Stimulated activated CD4-positive, alpha-beta T cell treated with anti-CD3 and anti-CD28 coated beads, Interleukin-15, amount 100 ng/mL, for 1 hour (primary cell): ENCODE measurements at places on chromosomes 12 and 14.

- no peak for DNase-seq
Measured at GRCh38 chr12:67525617-67525884, 123.0 kb upstream of the DYRK2 start.

GRCh38 chr12:53756300-53757100 lies 4.7 kb upstream of the CISTR start:
- no peak for DNase-seq

DNA sequence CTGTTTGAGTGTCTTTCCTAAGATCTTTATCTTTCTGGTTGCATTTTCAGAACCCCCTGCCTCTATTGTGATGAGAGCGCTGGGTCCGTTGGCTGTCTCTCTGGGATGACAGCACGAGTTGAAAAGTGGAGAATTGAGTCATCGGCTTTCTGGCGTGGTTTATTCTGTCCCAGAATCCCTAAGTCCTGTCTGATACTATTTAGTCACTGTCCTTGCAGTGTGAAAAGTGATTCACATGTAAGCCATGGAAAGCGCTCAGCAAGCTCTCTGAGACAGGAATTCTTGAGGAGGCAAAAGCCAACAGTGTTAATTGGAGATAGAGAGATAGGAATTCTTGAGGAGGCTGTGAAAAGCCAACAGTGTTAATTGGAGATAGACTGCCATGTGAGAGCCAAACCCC lies 121.7 kb downstream of the CHST11 start:
- DNase-seq = no peak

- DNase-seq = no peak
Measured at GRCh38 chr12:57842342-57843294, 3.9 kb downstream of the CTDSP2 start.

GRCh38 chr14:104919993-104920315 lies 4.7 kb upstream of the PLD4 start:
- DNase-seq = no peak

- no peak for DNase-seq
Measured at GRCh38 chr14:69360438-69361108, 37.5 kb downstream of the ERH start.

DNA sequence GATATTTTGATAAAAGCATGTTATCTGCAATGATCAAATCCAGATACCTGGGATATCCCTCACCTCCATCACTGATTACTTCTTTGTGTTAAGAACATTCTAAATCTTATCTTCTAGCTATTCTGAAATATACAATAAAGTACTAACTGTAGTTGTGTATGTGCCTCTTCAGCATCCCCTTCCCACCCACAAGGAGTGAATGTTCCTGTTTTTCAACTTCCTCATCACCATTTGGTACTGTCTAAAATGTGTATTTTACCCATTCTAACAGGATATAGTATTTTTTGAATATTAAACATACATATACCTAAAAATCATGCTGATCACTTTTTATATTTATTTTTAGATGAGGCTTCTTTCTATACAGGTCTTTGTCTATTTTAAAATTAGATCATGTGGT lies 1252.6 kb downstream of the TMEM121 start:
- no peak for DNase-seq

DNA sequence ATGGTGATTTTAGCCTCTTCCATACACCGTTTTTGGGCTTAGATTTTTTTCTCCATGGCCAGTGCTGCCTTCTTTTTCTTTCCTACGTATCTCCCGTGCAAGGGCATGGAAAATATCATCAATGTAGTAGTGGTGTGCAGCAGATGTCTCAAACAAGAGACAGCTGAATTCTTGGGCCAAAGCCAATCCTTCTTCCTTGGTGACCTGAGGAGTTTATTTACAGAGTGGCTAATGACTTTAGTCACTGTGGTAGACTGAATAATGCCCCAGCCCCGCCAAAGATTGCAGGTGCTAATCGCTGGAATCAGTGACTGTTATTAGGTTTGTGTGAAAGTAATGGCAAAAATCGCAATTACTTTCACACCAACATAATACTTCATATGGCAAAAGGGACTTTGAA lies 235.5 kb upstream of the NOS1 start:
- DNase-seq = no peak

- no peak for DNase-seq
Measured at GRCh38 chr12:32419520-32419960, 20.2 kb downstream of the FGD4 start.

- no peak for DNase-seq
Measured at GRCh38 chr14:66514213-66514612, 6.3 kb downstream of the GPHN start.

- DNase-seq = no peak
Measured at GRCh38 chr14:74671789-74672188, 41.1 kb downstream of the AREL1 start.

- no peak for DNase-seq
Measured at GRCh38 chr14:26765301-26765700, 167.5 kb upstream of the NOVA1 start.

DNA sequence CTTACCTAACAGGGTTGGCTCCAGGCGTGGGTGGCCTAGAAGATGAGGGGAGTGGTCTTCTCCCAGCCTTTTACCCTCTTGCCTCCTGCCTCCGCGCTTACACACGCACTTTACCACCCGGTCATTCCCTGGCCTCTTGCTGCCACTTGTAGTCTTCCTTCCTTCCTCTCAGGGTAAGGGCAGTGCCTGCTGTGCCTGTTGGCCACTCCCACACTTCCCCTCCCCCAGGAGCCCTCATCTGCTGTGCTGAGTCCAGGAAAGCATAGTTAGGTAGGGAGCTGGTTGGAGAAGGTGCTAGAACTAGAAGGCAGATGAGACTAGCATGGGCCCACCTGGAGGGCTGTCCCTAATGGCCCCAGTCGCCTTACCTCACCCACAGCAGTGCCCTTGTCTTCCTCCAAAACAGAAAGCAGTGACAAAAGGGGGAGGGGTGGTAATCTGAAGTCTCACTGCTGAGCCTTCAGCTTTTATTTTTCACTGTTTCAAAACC lies 54.3 kb upstream of the SRSF5 start:
- no peak for DNase-seq

DNA sequence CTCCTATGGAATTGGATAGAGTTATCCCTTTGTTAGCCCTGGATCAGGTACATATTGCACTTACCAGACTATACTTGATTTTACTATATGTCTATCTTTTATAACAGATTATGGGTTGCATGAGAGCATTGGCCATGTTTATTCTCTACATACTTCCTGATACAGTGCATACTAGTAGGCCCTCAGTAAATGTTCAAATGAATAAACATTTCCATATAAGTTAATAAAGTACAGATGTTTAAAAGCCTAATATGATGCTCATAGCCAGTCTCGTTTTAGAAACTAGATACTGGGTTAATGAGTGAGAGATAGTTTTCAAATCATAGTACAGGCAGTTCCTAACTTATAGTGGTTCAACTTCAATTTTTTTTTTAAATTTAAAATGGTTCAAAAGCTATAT lies 39.5 kb upstream of the TOMM20L start:
- no peak for DNase-seq

DNA sequence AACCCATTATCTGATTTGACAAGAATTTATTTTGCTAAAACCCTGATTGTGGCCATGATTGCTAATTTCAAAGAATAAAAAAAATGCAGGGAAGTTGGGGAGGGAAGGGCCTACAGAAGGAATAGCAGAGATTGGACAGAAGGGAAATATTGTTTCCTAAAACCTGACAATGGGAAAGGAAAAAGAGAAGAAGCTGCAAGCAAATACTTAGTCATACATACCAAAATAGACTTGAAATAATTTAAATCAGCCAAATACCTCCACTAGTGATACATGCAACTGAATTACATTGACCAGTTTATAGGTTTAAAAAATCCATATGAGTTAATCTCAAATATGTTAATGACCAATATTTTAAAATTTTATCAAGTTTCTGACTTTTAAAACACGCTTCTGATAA lies 75.1 kb downstream of the PELI2 start:
- DNase-seq = no peak

- no peak for DNase-seq
Measured at GRCh38 chr14:73747379-73748211, 33.4 kb upstream of the PNMA1 start.

GRCh38 chr12:131441060-131441396 lies 269.9 kb upstream of the SFSWAP start:
- no peak for DNase-seq

DNA sequence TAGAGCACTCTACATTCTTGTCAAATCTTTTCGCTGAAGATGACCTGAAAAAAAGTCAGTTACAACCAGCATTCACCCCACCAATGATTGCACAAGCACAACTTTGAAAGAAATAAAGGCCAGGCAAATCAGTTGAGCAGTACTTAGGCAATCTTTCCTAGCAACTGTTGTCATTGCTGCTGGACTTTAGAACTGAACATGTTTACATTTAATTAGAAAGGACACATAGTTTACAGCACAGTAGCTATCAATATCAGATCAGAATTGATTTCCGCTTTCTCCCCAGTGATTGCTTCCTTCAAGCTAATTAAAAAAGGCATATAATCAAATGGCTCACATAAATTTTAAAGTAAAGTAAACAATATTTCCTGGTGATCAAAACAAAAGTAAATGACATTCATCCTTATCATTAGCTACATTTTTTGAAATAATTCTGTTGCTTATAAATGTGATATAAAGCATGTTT lies 128.4 kb downstream of the FOXA1 start:
- DNase-seq = no peak
